ENCODE measurements at places on chromosomes 11 and 22. TPM values are rescaled to one million over a fixed set of nuclear protein-coding genes. Genes with fewer than 3 reads are reported as not detected.

PANX1 gene
- total RNA-seq: 56.6 TPM

SLC5A1 gene
- total RNA-seq: not detected

GP1BB gene
- total RNA-seq: 0.89 TPM

ENTHD1 gene
- not detected for total RNA-seq

BTBD18 gene
- total RNA-seq: not detected

YPEL1 gene
- total RNA-seq: 0.50 TPM

RFPL2 gene
- not detected for total RNA-seq

ZNRF3 gene
- total RNA-seq: 4.8 TPM

KRTAP5-7 gene
- total RNA-seq: 0.11 TPM

YPEL4 gene
- total RNA-seq: 0.66 TPM

EHF gene
- not detected for total RNA-seq

OR6A2 gene
- total RNA-seq: 0.37 TPM

OR51E2 gene
- total RNA-seq: 0.11 TPM

NUCB2 gene
- total RNA-seq: 208 TPM

TPBGL gene
- not detected for total RNA-seq

DKK3 gene
- total RNA-seq: 253 TPM

TXNRD2 gene
- 23.4 TPM for total RNA-seq

ROBO4 gene
- total RNA-seq: 3.0 TPM

MICAL3 gene
- total RNA-seq: 17.9 TPM

OR8G5 gene
- not detected for total RNA-seq

FKBP2 gene
- total RNA-seq: 40.7 TPM

MAPK11 gene
- total RNA-seq: 7.4 TPM

OR51I1 gene
- total RNA-seq: 0.11 TPM

OR8A1 gene
- not detected for total RNA-seq

LGALS12 gene
- total RNA-seq: not detected

OR8D1 gene
- under 0.01 TPM for total RNA-seq

NAALADL1 gene
- 24.7 TPM for total RNA-seq

PATE4 gene
- not detected for total RNA-seq

DDIAS gene
- 3.1 TPM for total RNA-seq

PGA5 gene
- total RNA-seq: not detected
